SK-N-SH treated with all-trans-retinoic acid at 6 μM for 48 hours (cell line): ENCODE measurements at places on chromosomes 13 and 19.
A peak's percentile ranks its signal among the peaks of the same experiment; 100 is the strongest.

DNA sequence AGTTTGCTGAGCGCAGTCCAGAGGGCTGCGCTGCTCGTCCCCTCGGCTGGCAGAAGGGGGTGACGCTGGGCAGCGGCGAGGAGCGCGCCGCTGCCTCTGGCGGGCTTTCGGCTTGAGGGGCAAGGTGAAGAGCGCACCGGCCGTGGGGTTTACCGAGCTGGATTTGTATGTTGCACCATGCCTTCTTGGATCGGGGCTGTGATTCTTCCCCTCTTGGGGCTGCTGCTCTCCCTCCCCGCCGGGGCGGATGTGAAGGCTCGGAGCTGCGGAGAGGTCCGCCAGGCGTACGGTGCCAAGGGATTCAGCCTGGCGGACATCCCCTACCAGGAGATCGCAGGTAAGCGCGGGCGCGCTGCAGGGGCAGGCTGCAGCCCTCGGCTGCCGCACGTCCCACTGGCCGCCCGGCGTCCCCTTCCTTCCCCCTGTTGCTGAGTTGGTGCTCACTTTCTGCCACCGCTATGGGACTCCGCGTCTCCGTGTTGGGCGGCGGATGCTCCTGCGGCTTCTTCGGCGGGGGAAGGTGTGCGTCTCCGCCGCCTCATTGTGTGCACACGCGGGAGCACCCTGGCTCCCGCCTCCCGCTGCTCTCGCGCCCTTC is 772 bp downstream of the GPC6 start:
- peak; percentile 62 for ATAC-seq

DNA sequence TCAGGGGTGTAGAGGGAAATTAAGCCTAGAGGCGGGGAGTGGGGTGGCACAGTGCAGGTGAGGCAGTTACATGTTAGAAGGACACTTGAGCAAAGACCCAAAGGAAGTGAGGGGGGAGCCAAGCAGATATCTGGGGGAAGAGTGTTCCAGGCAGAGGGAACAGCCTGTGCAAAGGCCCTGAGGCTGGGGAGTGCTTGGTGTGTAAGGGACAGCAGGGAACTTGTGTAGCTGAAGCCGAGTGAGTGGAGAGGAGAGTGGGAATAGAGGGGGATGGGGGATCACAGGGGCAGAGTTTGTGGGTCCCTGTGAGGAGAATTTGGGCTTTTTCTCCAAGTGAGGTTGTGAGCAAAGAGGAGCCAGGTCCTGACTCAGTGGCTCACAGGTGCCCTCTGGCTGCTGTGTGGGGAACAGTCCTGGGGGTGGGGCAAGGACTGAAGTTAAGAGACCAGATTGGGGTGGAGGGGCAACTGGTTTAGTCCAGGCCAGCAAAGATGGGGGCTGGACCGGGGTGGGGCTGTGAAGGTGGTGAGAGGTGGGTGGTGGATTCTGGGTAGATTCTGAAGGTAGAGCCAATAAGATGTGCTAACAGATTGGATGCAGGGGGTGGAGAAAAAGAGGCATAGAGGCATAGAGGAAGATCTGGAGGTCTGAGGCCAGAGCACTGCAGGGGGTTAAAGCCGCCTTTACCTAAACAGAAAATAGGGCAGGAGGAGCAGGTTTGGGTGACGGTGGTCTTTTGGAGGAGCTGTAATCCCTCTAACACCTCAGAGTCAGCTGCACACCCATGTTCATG is 75.3 kb downstream of the CACNA1A start:
- peak; percentile 84 for ATAC-seq

GRCh38 chr13:27461940-27462584 is 11.7 kb upstream of the MTIF3 start:
- ATAC-seq = peak; percentile 77

DNA sequence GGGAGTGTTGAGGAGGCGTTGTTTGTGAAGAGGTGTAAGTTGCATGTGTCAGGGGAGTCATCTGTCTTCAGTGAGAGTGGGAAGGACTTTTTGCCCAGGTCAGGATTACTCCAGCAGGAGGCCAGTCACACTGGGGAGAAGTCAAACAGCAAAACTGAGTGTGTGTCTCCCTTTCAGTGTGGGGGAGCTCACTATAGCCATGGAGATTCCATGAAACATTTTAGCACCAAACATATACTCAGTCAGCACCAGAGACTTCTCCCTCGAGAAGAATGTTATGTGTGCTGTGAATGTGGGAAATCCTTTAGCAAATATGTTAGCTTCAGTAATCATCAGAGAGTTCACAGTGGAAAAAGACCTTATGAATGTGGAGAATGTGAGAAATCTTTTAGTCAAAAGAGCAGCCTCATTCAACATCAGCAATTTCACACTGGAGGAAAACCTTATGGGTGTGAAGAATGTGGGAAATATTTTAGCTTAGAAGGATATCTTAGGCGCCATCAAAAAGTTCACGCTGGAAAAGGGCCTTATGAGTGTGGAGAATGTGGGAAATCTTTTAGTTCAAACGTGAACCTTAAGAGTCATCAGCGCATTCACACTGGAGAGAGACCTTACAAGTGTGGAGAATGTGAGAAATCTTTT is 8.4 kb upstream of the ZNF587 start:
- no peak for ATAC-seq

DNA sequence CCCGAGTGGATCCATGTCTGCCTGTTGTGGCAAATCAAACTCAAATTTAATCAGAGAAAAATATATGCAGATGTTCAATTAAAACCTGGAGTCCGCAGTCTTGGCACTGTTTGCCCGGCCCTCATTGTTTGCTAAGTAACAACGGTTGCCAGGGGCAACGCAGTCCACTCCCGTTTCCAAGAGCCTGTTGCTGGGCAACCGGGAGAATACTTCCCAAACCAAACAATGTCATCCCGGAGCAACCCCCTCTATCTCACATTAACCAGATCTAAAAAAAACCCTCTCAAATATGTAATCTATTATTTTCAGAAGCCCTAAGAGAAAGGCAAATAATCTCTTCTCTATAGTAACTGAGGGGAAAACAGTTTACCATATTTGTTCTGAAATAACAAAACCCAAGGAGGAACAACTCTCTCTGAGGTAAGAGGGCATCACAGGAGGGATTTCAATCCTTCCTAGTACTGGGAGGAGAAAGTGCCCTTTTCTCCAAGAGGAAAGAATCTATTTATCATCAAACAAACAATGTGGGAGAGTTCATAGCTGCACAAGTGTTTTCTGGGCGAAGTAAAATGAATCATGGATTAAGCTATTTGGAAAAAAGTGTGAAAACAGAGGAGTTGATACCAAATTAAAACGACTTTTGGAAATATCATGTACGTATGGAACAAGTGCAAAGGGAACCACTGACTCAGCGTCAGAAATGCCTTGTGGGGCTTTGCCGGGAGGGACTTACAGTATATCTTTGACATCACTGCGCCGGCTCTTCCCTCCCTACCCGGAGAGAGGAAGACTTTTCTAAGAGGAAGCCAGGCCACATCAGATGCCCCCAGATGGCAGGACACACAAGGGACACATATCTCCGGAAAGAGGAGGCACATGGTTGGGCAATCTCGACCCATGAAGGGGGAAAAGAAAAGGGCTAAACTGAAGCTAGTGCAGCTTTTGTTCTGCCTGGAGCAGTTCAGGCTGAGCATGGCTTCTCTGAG is 43.3 kb downstream of the RFX2 start:
- peak; percentile 67 for ATAC-seq

DNA sequence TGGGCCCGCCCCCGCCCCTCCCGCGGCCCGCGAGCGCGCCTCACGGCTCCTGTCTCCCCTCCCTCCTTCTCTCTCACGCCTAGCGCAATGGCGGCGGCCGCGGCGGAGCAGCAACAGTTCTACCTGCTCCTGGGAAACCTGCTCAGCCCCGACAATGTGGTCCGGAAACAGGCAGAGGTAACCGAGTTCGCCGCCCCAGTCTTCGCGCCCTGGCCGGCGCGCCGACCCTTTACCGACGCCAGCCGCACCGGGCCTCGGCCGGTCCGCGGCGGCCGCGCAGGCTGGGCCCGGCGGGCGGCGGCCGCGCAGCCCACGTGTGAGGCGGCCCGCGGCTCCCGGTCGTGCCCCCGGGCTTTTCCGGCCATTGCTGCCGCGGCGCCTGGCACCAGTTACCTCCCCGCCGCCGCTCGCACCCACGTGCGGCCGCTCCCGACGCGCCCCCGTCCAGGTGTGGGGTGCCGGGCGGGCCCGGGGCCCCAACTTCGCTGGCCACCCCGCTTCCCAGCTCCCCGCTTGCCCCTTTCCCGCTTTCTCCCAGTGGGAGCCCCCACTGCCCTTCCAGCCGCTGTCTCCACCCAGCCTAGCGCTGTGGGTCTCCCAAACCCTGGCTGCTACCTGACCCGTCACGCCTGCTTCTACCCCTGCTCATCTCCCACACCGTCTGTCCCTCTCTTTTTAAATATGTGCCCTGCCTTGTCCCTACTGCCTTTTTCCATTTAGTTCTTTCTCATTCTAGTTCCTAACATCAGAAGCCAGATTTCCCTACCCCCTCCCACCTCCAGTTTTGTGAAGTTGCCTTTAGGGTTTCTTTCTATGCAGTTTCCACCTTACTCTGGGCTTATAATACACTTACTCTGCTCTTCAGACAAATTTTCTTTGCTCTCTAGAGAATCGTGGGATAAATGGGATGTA is 23.4 kb downstream of the IPO5 start:
- ATAC-seq = peak; percentile 27

DNA sequence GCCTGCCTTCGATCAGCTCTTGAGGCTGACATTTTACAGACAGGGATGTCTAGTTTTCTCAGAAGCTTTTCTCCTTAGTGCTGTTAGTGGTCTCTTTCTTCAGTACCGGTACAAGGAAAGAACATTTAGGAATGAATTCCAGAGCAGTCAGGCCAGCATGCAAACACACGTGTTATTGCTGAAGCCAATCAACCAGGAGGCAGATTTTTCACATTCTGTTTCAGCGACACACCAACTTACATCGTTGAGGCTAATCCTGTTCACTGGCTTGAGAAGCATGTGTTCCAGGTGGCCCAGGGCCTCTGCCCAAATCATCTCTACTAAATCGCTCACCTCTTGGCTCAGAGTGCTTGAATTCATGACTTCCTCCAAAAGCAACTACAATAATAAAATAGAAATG is 19.2 kb downstream of the PARP4 start:
- ATAC-seq = no peak

DNA sequence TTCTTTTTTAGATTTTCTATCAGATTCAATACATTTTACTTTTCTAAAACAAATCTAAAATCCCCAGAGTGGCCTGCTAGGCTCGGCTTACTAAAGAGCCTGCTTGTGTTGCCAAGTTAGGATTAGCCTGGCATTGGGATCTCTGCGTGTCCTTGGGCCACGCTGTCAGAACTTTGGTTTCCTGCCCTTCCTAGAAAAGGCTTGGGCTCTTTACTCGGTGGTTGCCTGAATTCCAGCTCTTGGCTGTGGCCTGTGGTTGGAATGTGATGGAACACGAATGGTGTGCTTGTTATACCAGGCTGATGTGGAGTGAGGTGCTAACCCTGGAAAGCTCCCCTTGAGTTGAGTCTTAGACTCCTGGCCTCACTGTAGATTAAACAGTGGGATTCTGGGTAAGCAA is 8.5 kb downstream of the SPATA13 start:
- no peak for ATAC-seq

DNA sequence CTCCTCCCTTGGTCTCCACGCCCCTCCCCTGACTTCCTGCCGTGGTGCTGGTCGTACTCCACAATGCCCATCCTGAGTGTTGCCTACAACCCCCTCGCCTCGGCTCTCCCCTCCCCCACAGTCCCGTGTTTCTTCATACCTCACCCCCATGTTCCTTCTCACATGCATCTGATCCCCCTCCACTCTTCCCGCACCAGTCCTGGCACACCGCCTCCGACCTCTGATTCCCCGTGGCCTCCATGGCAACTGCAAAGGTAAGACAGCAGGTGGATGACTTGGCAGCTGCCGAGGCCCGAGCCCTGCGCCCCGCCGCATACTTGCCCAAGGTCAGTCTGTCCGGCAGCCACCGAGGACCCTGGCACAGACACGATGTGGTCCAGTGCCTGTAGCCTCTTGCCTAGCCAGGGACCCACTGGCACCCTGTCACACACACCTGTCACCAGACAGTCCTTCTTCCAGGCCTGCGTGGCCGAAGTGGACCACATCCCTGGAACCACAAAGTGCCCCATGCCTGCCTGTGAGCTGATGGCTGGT is 16.1 kb upstream of the SDHAF1 start:
- ATAC-seq = no peak

- no peak for ATAC-seq
These were observed 40.5 kb upstream of the KLF5 start for GRCh38 chr13:73018336-73018735.

DNA sequence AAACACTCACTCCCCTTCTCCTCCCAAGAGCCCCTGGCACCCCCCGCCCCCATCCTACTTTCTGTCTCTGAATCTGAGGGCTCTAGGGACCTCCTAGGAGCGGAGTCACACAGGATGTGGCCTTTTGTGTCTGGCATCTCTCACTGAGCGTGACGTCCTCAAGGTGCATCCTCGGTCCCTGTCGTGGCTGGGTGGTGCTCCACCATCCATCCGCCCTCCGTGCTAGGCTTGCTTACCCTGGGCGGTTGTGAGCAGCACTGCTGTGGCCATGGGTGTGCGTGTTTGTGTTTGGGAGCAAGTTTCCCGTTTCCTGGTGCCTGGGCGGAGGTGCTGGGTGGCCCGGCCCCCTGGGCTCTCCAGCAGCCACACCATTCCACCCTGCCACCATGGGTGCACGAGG is 12.2 kb downstream of the PLEKHJ1 start:
- ATAC-seq = no peak

- ATAC-seq = no peak
These were observed 4.3 kb upstream of the POU4F1 start for GRCh38 chr13:78607409-78608251.

- ATAC-seq = no peak
These were observed 56.5 kb downstream of the KCTD12 start for GRCh38 chr13:76829572-76830327.

DNA sequence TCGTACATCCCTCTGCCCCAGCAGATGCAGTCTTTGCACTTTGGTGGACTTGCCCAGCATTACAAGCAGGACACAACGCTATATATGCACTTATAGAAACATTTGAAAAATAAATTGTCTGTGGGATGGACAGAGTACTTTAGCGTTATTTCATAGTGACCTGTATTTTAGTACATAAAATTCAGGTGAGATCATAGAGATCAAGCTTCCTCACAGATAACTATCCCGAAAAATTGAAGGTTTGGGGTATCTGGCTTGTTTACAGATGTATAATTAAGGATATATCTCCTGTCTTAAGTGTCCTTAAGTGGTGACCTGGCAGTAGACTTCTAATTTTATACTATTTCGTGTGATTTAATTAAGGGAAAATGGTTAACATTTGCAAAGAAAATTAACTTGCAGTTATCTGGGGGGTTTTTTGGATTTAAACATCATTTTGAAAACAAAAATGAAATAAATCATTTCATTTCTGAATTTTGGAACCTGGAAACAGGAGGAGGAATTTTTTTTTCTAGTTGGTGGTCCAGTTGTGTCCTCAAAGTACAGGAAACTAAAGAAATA is 977 bp upstream of the MAB21L1 start:
- ATAC-seq = no peak
